Right renal pelvis (tissue), 4 donors: ENCODE measurements at places on chromosomes 5 and 9.
A peak's percentile ranks its signal among the peaks of the same experiment; 100 is the strongest.

DNA sequence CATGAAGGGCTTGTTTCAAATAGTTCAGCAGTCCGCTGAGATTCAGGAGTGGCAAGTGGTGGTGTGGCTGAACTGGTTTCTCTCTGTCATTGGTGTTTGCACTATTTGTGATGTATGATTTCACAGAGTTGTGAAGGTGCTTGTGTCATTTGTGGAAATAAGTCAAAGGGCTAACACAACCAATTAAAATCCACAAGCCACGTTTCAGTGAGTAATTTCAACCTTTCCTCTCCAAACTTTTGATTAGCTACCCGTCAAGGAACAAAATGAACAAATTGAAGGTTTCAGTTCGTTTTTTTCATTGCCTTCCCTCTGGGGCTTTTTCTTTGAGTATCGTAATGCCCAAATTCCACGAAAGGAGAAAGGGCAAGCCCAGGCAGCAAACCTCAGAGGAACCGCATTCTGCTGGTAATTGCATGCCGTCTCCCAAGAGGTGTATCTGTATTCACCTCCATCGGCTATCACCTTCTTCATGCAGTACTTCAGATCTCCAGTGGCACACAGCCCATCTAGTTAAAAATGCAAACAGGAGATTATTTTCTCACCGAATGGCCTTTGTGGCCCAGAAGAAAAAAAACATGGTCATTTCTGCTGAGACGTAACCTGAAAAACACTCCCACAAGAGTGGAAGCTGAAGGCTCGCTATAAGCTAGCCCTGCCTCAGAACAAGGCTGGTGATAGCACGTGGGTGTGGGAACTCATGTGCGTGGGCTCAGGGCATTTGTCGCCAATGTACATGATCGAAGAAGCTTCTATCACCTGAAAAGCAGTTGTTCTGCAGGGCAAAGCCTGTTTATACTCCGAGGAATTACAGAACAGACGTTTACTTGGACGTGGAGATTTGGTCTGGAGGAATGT lies 197.1 kb downstream of the NR3C1 start:
- DNase-seq, result no peak

DNA sequence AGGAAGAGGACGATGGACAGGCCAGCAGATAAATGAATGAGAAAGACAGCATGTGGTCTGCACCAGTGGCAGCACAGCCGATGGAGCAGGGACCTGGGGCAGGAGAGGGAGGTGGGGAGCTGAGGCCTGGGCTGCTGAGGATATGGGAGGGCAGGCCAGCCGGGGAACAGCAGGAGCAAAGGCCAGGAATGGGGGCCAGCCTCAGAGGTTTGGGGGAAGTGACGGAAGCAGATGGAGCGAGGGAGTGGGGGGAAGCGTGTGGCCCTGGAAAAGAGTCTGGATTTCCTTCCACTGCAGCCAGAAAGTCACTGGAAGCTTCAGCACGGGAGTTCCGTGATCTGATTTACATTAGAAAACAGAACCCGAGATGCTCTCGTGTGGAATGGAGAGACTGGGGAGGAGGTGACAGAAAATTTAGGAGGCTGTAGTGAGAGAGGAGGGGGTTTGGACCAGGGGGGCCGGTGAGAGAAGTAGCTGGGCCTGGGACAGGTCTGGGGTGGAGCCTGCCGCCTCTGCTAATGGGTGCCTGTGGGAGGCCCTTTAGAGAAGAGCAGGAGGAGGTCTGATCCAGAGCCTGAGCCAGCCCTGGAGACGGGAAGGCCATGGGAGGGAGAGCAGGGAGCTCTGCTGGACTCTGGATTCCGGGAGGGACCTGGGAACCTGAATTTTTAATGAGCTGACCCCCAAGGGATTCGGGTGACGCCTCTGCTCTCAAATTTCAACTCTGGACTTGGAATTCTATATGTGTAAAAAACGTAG lies 65.4 kb downstream of the TSPAN17 start:
- DNase-seq, result no peak

GRCh38 chr5:63953217-63953616 lies 9.0 kb downstream of the HTR1A start:
- DNase-seq, result no peak

- DNase-seq, result no peak
Observed at GRCh38 chr9:113372059-113372458, 4.7 kb downstream of the HDHD3 start.

GRCh38 chr5:82107267-82107666 lies 135.4 kb downstream of the ATG10 start:
- no peak for DNase-seq

- DNase-seq, result no peak
Observed at GRCh38 chr9:33180526-33181184, 13.5 kb upstream of the B4GALT1 start.

DNA sequence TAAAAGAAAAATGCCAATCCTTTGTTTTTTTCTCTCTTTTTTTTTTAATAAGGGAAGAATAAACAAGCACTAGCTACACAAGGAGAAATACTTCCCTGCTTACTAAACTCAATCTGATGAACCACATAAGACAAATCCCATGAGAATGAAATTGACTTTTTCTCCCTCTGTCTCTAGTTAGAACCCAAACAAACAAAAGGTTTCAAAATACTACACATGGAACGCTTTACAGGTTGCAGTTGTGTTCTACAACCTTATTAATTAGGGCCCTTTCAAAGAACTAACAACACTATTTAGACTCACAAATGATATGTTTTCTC lies 124.5 kb downstream of the PDE4D start:
- DNase-seq, result no peak

DNA sequence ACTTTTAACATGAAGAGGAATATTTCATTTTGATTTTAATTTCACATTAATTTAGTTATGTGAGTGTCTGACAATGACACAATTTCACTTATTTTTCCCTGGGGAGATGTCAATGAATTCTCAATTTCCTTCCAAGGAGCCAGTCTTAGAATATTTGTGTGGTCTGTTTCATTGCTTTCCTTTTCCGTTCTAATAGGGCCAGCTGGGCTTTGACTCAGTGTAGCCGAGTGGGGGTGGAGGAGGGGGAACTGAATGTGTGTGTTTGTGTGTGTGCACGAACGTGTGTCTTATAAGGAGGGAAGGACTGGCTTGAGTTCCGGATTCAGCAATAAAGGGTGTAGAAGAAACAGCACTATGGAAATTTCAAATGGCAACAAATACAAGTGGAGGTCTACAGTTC lies 100.0 kb downstream of the BASP1 start:
- DNase-seq, result no peak

- no peak for DNase-seq
Observed at GRCh38 chr5:102796498-102796897, 41.4 kb downstream of the PAM start.

DNA sequence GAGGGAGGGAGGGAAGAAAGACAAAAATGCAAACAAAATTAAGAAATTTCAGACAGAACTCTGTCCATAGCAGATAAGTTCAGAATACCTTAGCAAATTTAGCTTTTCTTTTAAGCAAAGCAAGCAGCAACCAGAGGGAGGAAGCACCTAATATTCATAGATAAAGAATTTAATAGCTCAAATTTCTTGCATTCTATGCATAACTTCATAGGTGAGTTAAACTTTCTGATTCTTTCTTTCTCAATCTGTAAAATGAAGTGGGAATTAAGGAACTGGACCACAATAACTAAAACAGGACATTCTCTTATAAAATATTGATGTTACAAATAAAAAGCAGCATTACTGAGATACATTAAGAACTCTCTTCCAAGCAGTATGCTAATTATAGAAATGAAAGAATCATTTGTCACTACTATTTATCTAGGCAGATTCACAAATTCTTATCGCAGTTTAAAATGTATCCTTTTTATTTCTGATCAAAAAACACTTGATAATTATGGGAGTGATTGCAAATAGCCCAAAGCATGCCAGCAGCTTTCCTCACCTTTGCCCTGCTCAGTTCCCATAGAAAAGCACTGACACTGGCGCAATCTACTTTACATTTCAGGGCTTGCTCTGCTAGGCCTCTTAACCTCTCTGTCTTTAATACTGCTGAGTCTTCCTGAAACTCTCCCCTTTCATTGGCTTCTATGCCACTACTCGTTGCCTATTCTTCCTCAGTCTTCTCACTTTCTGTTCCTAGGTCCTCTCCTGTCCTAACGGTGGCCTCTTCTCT lies 341.8 kb downstream of the PIK3R1 start:
- no peak for DNase-seq

GRCh38 chr5:154519359-154519758 lies 41.3 kb upstream of the HAND1 start:
- DNase-seq, result no peak

- DNase-seq, result no peak
Observed at GRCh38 chr5:93158841-93159240, 422.2 kb downstream of the NR2F1-AS1 start.

GRCh38 chr5:139064613-139065012 lies 133.6 kb downstream of the SIL1 start:
- DNase-seq, result no peak

- peak; percentile 44 for DNase-seq
Observed at GRCh38 chr9:2418619-2419018, 203.0 kb upstream of the VLDLR start.

- DNase-seq, result no peak
Observed at GRCh38 chr9:91131433-91131839, 230.3 kb downstream of the AUH start.

- no peak for DNase-seq
Observed at GRCh38 chr5:175837171-175837699, 34.1 kb upstream of the CPLX2 start.

GRCh38 chr9:33860200-33860871 lies 43.4 kb downstream of the UBE2R2 start:
- DNase-seq, result no peak

DNA sequence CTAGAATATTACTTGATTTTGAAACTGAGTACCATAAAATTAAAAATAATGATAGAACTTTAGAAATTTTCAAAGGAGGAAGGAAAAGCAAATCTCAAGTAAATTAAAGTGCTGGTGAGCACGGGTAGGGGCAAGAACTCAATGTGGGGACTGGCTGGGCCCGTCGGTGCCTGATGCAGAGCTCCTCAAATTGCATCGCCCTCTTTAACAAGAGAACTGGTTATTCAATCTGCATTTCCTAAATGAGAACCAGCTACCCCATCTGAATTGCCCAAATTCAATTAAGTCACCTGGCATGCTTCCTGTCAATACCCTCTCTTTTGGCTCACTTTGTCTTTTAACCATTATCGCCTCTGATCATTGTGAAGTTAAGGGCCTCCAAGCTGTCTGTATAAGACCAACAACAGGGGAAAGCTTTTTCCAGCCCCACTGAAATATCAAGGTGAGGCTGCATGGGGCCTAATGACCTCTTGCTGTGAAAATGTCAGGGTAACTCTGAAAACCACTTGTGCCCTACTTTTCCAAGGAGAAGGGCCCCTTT lies 316.7 kb downstream of the SLIT3 start:
- no peak for DNase-seq

DNA sequence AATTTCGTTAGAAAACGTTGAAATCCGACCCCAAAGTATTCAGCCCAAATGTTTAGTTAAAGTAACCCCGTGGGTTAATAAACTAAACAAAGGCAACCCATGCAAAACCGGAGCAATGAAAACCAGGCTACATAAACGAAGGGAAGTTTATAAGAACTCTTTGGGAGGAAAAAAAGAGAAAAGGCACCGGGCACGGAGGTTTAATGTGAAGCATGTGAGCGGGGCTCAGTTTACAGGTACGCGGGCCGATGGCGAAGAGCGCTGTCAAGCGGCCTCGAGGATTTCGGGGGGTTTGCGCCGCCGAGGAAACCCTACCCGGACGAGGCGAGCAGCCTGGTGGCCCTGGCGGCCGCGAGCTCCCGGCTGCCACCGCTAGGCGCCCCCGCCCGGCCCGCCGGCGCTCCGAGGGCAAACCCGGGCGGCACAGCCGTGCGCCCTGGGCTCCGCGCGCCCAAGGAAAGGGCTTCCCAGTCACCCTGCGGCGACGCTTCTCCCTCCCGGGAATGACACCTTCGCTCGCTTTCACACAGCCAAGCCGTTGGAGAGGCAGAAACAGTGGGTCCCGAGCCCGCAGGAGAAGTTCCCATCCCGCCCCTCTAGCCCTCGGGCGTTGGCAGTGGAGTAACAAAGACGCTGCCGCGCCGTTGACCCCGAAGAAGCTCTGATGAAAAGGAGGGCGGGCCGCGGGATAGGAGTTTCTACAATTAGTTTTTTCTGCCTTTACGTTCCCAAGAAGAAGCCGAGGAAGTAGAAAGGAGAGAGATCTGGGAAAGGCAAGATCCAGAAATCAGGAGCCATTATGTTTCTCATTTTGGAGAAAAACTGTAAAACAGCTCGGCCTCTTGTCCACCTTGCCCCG lies 126.0 kb downstream of the TMEM174 start:
- no peak for DNase-seq

- no peak for DNase-seq
Observed at GRCh38 chr5:98727686-98728085, 45.8 kb upstream of the RGMB start.

DNA sequence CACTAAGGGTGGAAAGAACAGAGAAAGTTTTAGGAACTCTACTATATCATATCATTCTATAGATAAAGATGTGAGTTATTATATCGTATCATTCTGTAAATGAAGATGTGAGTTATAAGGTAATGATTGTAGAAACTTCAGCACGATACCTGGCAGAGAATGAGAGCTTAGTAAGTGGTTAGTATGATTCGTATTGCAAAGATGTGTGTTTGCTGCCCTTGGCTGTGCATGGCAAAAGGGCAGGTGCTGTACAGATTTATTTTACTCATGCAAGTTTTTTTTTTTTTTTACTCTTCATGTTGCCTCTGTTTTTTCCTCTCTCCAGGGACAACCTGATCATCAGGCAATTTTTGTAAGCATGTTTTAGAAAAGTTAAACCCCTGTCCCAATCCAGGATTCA lies 83.3 kb downstream of the EGFLAM start:
- DNase-seq, result no peak

DNA sequence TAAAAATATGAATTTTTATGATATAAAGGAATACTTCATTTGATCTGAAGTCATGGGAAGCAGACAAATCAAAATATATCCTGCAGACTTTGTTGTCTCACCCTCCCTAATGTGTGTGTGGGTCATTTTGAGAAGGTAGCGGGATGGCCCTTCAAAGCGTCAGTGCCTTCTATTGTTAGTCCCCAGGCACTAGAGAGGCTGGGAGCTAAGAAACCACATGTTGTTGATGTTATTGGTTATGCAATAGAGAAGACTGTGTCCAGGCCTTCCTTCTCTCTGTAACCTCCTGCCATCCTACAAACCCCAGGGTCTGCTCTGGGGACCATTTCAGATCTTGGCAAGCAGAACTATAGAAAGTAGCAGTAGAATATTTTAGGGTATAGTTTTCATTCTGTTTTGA lies 94.7 kb downstream of the NLN start:
- no peak for DNase-seq

DNA sequence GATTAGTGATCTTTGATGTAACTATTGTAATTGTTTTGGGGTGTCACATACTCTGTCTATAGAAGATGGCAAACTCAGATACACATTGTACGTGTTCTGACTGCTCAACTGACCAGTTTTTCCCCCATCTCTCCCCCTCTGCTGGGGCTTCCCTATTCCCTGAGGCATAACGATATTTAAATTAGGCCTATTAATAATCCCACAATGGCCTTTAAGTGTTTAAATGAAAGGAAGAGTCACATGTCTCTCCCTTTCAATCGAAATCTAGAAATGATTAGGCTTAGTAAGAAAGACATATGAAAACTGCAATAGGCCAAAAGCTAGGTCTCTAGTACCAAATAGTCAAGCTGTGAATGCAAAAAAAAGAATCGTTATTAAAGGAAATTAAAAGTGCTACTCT lies 265.6 kb downstream of the TMEM232 start:
- DNase-seq, result no peak
